Stimulated activated CD8-positive, alpha-beta memory T cell treated with anti-CD3 and anti-CD28 coated beads, Interleukin-4, amount 100 ng/mL, for 24 hours (primary cell): ENCODE measurements at places on chromosomes 4 and X.
A peak's percentile ranks its signal among the peaks of the same experiment; 100 is the strongest.

GRCh38 chrX:153463031-153463430 lies 7.3 kb downstream of the HAUS7 start:
- no peak for DNase-seq

GRCh38 chr4:81527115-81527514 lies 55.4 kb upstream of the RASGEF1B start:
- DNase-seq: no peak

GRCh38 chr4:154743683-154744340 lies at the start of gene LRAT:
TSS of gene LRAT (plus strand) at chr4:154744000. CDS start at chr4:154744327, 327 bp downstream.
- DNase-seq: no peak

- DNase-seq: no peak
Observed at GRCh38 chr4:46937493-46937892, 28.4 kb upstream of the COX7B2 start.

DNA sequence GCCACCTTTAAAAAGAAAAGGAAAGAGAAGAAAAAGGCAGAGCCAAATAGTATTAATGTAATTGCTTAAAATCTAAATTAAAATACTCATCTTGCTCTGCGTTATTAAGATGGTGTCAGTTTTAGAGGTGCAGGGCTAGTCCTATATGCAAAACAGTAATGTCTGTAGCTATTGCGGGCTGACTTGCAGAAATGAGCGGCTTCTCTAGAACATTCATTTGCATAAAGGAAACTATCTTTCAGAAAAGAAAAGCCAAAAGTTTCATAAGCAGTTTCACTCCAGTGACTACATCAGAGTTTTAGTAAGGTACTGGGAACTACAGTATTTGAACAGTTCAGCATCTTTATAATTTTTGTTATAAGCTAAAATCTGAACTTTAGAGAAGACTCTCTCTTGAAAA lies 6.0 kb downstream of the SMAD1 start:
- DNase-seq: no peak

DNA sequence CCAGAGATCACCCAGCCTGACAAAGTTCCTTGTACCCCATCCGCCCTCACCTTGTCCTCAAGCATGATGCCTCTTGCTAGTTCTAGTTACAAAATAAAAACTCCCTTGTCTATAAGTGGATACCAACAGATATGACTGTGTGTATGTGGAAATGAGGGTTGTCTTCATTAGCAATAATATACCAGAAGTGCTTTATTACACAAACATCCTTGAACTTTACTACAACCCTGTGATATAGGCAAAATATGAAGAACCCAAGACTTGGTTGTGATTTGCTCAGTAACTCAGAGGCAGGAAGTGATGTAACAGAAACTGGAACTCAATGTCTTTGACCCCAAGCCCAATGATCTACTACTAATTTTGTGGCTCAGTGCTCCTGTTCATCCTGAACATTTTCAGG lies 97.6 kb downstream of the AKAP4 start:
- no peak for DNase-seq

- DNase-seq: no peak
Observed at GRCh38 chr4:138770818-138771217, 244.8 kb upstream of the NOCT start.

GRCh38 chrX:31547816-31548215 lies 476.0 kb upstream of the FTHL17 start:
- DNase-seq: no peak

GRCh38 chr4:137363496-137363895 lies 168.8 kb downstream of the PCDH18 start:
- DNase-seq: no peak

GRCh38 chrX:77014377-77015372 lies 432.5 kb upstream of the FGF16 start:
- no peak for DNase-seq

DNA sequence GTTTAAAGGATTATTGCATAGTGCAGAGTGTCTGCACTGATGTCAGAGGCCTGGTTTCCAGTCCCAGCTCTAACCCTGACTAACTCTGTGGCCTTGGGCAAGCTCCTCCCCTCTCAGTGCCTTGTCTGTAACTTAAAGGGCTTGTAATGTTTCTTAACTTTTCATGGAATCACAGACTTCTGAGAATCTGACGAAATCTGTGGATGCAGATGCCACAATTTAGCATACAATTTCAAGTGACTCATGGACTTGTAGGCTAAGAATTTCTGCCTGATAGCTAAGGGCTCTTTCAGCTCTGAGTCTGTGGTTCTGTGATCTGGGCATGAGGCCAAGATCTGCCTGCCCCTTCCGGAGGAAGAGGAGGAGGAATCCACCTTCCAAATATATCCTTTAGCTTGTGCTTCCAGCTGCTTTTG lies 236.9 kb downstream of the AR start:
- no peak for DNase-seq

GRCh38 chr4:110196871-110197528 lies 1.4 kb downstream of the ELOVL6 start:
- DNase-seq: peak; percentile 28

DNA sequence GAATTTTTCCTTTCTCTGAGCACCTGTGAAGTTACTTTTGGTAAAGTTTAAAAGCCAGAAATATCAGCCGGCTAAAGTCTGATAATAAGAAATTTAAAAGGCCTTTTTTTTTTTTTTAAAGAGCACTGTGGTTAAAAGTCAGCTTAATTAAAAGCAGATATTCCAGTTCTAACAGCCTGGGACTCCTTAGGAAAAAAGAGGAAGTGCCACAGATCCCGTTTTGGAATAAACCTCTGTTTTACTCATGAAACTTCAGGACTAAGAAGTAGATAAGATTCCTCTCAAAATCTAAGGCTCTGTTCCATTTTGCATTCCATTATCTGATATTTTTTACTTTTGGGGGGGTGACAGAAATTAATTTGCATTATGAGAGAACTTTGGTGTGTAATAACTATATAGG lies 37.8 kb downstream of the ABCB7 start:
- no peak for DNase-seq
